ENCODE measurements at places on chromosomes 6 and 20. TPM values are rescaled to one million over a fixed set of nuclear protein-coding genes. Genes with fewer than 3 reads are reported as not detected.

The OR2B6 gene
- not detected for polyA plus RNA-seq

The LY86 gene
- polyA plus RNA-seq: 0.51 TPM

The OR2J3 gene
- polyA plus RNA-seq: not detected

The MOG gene
- not detected for polyA plus RNA-seq

The ARMH2 gene
- not detected for polyA plus RNA-seq

The EBF4 gene
- 7.0 TPM for polyA plus RNA-seq

The NMBR gene
- not detected for polyA plus RNA-seq

The TSPYL4 gene
- polyA plus RNA-seq: 7.9 TPM

Measured in esophagus (tissue), 2 donors.